Articular chondrocyte of knee joint (primary cell): ENCODE measurements at places on chromosomes 3 and 15. TPM values are rescaled to one million over a fixed set of nuclear protein-coding genes. Genes with fewer than 3 reads are reported as not detected.

The CCR8 gene
- not detected in 2 replicates for total RNA-seq

The ZNF662 gene
- total RNA-seq: 5.2 and 8.5 TPM in 2 replicates

The CD96 gene
- total RNA-seq: under 0.01 TPM in 1 of 2 replicates, not detected in the other

The KAT2B gene
- total RNA-seq: 14.8 and 16.8 TPM in 2 replicates

The ACSBG1 gene
- total RNA-seq: 0.13 TPM in 1 of 2 replicates, not detected in the other

The PGBD4 gene
- total RNA-seq: 2.1 TPM in 2 replicates

The GPR27 gene
- 0.65 and 0.86 TPM in 2 replicates for total RNA-seq

The ZNF385D gene
- total RNA-seq: 26.8 and 33.3 TPM in 2 replicates
